Neural progenitor cell (in vitro differentiated cells): ENCODE measurements at places on chromosomes 3 and 15.

- no peak for DNase-seq
Measured at GRCh38 chr3:20326541-20326940, 140.5 kb upstream of the SGO1 start.

DNA sequence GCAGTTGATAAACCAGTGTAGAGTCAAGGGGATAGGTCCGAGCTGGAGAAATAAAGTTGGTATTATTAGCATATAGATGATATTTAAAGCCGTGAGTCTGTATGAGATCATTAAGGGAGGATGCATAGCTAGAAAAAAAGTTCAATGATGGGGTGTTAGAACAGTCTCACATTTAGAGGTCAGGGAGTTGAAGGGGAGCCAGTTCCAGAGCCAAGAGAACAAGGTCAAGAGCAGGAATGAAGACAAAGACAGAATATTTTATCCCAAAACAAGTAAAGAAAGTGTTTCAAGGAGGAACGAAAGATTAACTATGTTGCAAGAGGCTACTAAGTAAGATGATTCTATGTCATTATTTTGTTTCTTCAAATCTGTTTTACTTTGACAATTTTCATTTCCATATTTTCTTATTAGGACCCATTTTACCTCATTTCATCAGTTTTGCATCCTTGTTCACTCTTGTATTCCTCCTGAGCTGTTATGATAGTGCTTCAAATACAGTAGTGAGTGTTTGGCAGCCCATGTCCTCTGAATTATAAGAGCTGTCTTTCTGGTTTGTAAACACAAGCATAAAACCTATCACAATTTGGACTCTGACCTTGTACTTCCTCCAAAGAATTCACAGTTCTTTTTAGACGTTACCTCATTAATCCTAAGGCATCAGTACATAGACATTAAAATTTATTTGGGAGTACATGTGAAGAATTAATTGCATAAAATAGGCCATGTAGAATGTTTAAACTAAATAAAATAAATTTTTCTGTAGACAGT is 695.7 kb upstream of the NECTIN3 start:
- DNase-seq = no peak

DNA sequence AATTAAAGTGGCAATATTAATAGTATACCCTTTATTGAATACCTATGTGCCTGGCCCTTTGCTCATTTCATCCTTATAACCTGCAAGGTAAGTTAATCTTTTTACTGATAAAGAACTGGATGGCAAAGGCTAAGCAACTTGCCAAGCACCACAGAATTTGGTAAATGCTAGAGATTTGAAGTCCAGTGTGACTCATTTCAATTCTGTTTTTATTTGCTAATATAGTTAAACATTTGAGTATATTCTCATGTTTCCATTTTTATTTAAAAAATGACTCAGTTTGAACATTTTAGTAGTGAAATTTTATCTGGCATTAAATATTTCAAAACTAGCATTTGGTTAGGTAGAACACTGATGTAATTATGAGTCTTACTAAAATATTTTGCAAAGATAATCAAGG is 11.3 kb downstream of the PFN2 start:
- no peak for DNase-seq

DNA sequence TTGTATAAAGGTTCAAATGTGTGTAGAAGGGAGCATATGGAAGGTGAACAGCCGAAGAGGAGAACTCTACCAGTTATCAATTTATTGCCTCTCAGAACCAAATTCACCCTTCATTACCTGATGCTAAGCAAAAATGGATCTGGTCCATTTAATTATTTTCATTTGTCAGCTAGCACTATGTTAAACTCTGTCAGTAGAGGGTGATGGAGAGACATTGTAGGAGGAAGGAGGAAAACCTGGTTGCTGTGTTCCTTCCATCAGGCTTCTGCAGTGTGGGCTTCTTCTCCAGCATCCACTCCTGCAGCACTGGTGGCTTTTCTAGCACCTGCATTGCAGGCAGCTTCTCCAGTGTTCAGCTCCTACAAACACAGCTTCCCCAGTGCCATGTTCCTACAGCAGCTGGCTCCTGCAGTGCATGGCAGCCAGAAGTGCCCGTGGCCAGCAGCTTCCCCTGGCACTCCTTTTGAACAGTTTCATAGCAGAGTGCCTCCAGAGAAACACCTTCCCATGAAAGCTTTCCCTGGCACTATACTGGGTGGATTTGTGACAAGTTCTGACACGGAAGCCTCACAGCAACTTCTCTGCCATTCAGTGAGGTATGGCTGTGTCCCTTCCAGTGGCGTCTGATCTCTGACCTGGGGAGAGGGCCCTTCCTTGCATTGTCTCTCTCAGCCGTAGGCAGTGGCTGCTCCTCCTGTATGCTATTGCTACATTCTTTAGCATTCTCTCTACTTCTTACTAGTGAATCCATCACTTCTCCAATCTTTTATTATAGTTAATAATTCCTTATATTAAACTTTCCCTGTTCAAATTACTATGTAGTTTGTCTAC is 14.6 kb upstream of the IL17RD start:
- DNase-seq = peak; percentile 61

- peak; percentile 4 for DNase-seq
Measured at GRCh38 chr3:197203714-197204146, 94.7 kb downstream of the DLG1 start.

DNA sequence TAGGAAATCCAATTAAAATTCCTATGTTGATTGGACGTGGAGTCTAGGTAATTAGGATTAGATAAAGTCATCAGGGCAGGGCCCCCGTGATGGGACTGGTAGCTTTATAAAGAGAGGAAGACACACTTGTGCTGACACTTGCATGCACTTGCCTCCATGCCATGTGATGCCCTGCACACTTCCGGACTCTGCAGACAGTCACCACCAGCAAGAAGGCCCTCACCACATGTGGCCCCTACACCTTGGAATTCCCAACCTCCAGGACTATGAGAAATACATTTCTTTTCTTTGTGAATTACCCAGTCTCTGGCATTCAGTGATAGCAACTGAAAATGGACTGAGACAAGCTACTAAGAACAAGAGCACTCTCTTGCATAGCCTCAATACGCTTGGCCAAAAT is 90.6 kb downstream of the CRYGS start:
- DNase-seq = peak; percentile 54

DNA sequence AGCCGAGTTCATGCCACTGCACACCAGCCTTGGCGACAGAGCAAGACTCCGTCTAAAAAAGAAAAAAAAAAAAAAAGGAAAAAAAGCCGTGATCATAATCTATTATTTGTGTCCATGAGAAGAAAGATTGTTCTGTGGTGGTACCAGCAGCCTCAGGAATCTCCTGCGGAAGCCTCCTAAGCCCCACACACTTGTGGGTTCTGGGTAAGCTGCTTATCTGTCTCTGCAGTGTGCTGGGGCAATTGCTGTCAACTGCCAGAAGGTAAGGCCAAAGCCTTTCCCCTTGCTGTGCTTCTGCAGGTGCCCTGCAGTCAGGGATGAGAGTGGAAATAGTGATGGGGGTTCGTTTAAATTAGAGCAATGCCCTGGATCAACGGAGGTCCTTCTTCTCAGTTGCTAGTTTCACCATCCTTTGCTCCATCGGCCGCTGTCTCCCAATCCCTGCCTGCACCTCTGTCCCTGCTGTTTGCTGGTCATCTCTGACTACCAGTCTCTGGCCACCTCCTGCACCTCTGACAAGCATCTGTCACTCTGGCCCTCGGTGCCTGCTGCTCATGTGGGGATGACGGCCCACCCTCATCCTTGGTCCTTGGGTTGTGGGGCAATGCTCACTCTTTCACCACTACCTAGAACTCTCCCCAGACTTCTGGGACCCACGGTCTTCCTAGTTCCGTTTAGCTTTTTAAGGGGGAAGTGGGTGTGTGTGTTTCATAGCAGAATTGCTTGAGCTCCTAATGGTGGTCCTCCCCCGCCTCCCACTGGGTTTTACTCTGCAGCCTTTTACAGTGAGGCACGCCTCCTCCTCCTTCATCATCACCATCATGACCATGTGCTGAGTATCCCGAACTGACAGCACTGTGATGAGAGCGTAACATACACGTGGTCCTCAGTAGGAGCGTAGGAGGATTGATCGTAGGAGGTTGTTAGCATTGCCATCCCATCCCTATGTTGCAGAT is 25.5 kb downstream of the CHRD start:
- no peak for DNase-seq

- no peak for DNase-seq
Measured at GRCh38 chr3:157626817-157627216, 123.6 kb upstream of the VEPH1 start.

DNA sequence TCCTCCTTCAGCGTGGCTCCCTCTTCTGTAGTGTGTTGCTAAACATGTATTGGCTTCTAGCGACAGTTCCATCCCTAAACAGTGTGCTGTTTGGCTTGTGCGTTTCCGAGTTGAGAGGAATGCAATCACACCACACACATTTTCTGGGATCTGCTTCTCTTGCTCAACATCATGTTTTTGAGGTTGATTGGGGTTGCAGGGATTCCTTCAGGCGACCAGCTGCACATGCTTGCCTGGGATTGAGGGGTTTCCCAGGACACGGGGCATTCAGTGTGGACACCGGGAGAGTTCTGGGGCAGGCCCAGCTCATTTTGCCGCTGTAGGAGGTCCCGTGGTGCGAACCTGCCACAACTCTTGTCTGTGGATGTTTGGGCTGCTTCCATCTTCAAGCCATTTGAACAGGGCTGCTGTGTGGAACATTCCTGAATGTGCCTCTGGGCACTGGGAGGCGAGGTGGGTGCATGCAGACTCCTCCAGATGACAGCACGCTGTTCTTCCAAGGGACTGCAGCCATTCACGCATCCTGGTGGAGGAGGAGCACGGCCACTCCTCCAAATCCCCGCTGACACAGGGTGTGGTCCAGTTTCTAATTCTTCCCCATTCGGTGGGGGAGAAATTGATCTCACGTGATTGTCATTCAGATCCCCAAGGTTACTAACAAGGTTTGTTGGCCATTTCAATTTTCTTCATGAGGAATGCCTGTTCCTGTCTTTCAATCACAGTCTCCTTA is 82.8 kb downstream of the PLXNA1 start:
- no peak for DNase-seq
